Activated CD4-positive, alpha-beta T cell treated with anti-CD3 and anti-CD28 coated beads, Interleukin-2, amount 50 U/mL, for 4 hours (primary cell): ENCODE measurements at places on chromosomes 12 and 14.
A peak's percentile ranks its signal among the peaks of the same experiment; 100 is the strongest.

GRCh38 chr14:84456946-84457345 is 1073.0 kb upstream of the FLRT2 start:
- DNase-seq: no peak

DNA sequence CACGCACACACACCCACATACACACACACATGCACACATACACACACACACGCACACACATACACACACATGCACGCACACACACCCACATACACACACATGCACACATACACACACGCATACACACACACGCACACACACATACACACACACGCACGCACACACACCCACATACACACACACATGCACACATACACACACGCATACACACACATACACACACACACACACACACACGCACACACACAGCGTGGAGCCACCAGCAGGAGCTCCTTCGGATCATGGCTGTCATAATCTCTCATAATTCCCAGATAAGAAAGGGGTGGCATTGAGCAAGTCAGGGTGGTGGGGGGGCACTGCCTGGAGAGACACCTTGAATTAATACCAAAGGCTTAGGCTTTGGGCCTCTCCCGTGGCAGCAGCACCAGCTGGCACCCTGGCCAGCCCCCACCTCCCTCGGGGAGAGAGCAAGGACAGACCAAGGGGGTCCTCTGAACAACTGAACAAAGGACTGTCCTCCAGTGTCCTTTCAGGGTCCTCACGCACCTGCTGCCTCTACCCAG is 21.9 kb downstream of the ANO2 start:
- no peak for DNase-seq

DNA sequence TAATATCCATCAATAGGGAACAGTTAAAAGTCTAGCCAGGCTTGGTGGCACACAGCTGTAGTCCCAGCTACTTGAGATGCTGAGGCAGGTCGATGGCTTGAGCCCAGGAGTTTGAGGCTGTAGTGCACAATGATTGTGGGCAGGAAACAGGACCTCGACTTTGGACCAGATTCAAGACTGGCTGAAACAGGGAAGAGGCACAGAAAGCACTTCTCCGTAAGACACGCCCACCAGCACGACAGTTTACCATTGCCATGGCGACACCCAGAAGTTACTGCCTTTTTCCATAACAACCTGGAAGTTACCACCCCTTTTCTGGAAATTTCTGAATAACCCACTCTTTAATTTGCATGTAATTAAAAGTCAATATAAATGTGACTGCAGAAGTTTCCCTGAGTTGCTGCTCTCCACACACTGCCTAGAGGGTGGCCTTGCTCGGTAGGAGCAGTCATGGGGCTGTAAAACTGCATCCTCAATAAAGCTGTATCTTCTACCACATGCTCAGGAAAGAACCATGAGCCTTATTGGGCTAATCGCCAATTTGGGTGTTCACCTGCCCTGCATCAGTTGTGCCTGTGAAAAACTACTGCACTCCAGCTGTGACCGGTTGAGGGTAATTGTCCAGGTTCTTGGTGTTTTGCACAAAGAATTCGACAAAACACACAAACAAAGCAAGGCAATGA is 4.6 kb upstream of the LRRC23 start:
- no peak for DNase-seq

DNA sequence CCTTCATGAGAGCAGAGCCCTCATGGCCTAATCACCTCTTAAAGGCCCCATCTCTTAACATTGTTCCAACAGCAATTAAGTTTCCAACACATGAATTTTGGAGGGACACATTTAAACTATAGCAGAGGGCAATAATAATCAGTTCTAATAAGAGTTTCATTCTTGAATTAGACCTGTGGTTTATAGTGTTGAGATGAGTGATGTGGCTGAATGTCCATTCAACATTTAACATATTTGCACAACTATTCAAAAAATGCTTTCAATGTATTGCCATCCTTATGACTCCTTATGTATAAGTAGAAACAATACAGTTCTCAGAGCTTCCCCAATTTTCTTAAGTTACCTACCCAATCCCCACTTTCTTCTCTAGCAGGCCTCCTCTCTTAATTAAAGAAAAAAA is 21.5 kb downstream of the KLHL28 start:
- no peak for DNase-seq

- no peak for DNase-seq
These were observed at the start of gene ALX1 for GRCh38 chr12:85280165-85280983. TSS of gene ALX1 (plus strand) at chr12:85280220. CDS start at chr12:85280262, 42 bp downstream.

GRCh38 chr12:49922349-49923034 is 18.8 kb upstream of the FAIM2 start:
- no peak for DNase-seq

GRCh38 chr12:85588221-85588620 is 248.0 kb downstream of the RASSF9 start:
- no peak for DNase-seq

DNA sequence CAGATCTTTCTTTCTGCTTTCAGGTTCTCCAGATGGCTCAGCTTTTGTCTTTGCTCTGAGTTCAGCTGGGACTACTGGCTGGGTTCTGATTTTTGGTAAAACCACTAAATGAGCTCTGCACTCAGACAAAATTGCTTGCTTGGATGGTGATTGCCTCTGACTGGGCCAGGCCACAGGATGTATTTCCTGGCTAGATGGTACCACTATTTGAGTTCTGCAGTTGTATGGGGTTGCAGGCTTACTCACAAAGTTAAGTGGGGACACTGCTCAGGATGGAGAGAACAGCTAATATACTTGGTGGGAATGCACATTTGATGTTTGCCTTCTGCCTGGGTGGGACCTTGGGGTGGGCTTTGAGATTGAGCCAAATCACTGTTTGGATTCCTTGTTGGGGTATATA is 14.0 kb upstream of the OR4Q3 start:
- DNase-seq: no peak

DNA sequence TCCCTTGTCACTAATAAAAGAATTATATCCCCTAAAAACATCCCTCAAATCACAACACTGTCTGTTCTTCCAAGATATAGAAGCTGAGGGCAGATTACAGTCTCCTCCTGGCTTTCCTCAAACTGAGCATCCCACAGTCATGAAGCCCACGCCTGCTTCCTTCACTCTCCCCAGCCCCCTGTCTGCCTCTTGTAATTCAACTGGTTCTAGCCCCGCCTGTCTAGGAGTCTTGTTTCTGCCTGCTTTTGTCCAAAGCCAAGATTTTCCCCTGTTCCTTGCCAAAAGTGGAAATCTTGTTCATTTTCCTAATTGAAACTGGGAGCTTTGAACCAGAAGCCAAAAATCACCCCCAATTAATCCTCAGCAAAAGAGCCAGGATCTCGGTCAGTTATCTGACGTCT is 35.9 kb upstream of the PWP1 start:
- DNase-seq: no peak

DNA sequence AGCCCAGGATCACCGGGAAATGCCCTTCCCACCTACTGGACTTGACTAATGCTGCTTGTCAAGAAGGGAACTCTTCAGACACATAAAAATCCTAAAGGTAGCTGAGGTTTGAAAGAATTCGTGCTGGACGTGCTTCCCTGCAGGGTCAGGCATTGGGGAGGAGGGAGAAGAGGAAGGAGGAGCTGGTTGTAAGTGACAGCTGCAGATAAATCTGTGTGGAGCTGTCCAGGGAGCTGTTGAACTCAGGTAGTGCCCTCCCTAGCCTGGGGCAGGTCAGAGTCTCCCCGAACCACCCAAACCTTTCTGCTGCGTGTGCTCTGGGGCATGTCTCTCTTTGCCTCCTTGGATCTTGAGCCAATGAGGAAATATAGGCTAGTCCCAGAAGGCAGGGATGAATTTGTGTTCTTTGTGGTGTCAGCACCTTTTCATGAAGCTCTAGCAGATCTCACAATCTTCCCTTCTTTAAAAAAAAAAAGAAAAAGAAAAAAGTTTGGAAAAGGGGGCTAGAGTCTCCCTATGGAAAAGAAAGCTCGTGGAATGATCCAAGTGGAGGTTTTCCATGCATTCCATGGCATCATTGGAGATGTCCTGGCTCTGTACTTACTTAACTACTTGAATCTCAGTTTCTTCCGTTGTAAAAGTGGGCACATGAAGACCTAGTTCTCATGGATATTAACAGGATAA is 23.6 kb upstream of the FOS start:
- DNase-seq: no peak

GRCh38 chr12:5388581-5389535 is 43.0 kb upstream of the NTF3 start:
- no peak for DNase-seq

- no peak for DNase-seq
These were observed 114.9 kb downstream of the PDZRN4 start for GRCh38 chr12:41302979-41303403.

DNA sequence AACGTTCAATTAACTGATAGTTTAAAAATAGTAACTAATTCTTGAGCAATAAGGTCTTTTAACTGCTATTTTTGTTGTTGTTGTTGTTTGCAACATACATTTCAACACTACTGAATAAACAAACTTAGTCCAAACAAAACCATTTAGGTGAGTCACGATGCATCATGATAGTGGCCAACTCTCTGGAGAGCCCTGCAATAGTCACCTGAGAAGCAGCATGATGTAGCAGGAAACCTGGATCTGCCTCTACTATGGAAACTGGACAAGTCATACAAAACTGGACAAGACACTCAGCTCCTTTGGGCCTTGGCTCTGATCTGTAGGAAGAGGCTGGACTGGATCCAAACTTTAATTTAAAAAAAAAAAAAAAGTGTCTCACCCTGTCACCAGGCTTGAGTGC is 117.3 kb downstream of the MED13L start:
- no peak for DNase-seq

DNA sequence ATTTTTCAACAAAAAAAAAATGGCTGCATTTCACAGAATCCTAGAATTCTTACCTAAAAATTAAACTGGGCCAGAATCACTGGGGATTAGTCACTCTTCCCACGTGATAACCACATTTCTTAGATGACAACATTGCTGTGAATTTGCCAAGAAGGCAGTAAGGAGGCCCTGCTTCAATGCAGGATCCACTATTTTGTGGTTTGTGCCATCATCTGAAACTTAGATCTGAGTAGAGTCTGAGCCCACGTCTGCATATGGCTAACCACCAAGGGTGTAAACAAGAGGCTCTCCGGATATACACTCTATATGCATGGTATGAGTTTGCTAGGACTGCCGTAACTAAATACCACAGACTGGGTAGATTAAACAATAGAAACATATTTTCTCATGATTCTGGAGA is 24.4 kb upstream of the TBX5 start:
- DNase-seq: no peak

DNA sequence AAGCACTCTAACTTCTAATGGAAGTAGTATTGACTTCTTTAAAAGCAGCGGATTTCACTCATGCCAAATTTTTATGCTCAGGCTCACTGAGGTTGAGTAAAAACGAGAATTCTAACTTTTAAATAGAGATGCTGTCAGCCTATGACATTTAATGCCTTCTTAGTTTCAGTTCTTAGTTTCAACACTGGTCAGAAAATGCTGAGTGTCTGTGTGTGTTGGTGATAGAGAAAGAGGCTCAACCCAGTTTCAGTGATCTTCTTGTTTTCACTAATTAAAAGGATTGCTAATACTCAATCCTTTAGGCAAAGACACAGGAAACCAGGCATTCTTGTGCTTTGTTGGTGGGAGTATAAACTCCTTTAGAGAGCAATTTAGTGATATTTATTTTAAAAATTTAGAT is 31.0 kb downstream of the PEBP1 start:
- no peak for DNase-seq

DNA sequence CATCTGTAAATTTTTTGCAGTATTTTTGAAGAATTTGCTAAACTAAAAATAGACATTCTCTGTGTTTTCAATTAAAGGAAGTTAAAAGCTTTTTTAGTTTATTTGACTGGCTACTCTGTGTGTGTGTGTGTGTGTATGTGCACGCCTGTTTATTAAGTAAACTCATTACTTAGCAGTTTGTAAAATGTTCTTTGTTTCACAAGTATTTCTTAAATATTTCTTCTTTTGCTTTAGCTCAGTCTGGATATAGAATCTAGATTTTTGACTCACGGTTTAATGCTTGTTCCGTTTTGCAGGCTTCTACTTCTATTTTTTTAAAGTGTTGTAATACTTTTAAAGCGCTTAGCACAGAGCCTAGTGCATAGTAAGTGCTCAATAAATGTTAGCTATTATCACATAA is 46.5 kb upstream of the KCNMB4 start:
- no peak for DNase-seq

DNA sequence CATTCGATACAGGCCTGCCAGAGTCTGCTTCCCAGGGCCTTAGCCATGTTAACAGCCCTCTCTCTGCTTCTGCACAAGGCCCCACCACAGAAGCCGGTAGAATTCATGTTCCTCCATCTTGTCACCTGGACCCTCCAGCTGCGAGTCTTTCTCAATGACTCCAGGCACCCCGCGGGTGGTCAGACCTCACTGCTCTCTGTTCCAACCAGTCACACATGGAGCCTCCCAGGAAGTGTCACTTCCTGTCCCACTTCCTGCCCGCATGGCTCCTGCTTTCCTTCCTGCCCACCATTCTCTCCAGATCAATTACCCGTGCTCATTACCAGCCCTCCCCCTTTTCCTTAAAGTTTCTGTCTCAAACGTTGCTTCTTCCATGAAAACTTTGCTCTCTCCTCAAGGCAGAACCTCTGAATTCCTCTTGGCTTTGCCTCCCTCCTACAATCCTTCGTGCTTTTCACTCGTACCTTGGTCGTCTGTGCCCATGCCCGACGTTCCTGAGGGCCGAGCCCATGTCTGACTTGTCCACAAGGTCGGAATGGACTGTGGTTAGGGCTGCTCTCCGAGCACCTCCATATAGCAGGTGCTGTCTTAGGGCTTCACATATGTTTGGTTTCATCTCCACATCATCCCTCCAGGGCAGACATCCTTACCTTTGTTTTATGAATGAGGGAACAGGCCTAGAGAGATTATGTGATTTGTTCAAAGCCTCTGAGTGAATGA is 172.1 kb downstream of the TSPAN9 start:
- DNase-seq: no peak

GRCh38 chr12:48817873-48818830 is at the start of gene CACNB3:
TSS of gene CACNB3 (plus strand) at chr12:48818496. CDS start at chr12:48818930, 434 bp downstream.
- DNase-seq: peak; percentile 76

- DNase-seq: no peak
These were observed 40.6 kb downstream of the A2M start for GRCh38 chr12:9075138-9075535.

GRCh38 chr14:57470909-57471308 is 22.7 kb downstream of the CCDC198 start:
- no peak for DNase-seq

DNA sequence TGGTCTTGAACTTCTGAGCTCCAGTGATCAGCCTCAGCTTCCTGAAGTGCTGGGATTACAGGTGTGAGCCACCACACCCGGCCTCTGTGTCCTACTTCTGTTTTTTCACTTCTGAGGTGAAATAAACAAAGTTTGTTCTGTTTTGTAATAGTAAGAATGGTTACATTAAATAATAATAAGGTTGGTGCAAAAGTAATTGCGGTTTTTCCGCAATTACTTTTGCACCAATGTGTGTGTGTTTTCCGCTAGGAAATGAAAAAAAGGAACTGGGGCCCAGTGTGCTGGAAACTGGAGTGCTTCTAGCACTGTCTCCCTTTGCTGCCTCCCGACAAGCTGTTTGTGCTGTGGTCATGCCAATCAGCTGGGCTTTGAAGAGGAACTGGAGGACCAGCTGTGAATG is 140.9 kb downstream of the NTS start:
- DNase-seq: no peak

- DNase-seq: no peak
These were observed 66.7 kb upstream of the STXBP6 start for GRCh38 chr14:25116607-25117006.
